ENCODE measurements at places on chromosomes 7 and 10.

DNA sequence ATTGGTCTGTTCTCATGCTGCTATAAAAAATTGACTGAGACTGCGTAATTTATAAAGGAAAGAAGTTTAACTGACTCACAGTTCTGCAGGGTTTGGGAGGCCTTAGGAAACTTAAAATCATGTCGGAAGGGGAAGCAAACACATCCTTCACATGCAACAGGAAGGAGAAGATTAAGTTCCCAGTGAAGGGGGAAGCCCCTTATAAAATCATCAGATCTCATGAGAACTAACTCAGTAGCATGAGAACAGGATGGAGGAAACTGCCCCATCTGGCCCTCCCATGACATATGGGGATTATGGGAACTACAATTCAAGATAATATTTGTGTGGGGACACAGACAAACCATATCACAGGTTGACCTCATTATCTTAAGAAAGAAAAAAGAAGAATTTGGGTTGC lies 134.5 kb downstream of the PPP1R3A start:
- no peak for DNase-seq

DNA sequence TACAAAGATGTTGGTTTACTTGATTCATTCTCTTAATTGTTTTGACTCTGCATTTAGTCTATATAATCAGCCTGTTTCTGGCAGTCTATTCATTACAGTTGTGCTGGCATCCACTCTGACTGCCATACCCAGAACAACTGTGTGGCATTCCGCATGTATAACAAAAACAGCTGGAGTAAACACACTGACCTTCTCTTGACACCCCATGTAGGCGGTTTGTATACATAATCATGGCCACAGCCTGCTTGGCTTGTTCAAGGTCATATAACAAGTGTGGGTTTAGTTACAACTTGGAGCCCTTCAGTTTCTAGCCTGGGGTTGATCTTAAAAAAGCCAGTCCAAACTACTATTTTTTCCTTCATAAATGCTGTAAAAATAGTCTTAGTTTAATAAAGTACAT lies 70.9 kb downstream of the MBL2 start:
- no peak for DNase-seq

- no peak for DNase-seq
These were observed 2.6 kb downstream of the HYCC1 start for GRCh38 chr7:23011222-23011924.

DNA sequence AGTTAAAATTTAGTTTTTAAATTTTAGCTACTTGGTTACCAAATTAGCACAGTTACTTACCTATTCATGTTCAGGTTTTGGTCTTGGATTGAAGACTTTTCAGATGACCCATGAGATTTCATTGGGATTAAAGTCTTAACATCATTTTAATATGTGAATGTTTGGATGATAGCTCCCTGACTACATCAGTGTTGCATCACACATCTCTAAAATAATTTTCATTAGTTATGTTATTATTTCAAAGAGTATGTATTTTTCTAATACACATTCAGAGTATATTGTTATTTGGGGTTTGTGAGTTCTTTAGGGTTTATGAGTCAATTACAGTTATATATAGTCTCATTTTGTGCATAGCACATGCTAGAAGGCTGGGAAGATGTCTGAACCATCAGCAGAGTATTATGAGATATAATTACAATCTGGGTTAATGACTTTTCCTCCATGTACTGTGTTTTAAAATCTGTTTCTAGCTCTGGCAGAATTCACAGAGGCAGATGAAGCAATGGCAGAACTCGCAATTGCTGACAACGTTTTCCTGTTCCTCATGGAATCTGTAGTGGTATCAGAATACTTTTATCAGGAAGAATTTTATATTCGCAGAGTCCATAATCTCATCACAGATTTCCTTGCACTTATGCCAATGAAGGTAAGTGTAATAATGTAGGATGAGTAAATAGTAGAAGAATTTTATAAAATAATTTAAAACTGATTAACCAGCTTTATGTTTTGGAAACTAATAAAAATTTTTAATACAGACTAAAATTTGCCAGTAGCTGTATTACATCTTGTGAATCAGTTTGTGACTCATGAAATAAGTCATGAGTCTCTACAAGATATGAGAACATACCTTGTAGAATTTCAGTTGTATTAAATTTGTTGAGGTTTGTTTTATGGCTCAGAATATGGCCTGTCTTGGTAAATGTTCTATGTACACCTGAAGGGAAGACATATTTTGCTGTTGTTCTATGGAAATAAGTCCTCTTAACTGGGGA lies 26.9 kb downstream of the NUP205 start:
- no peak for DNase-seq

GRCh38 chr7:102897856-102898531 lies 14.8 kb upstream of the LRRC17 start:
- DNase-seq: no peak

GRCh38 chr7:8143151-8143874 lies 118.7 kb downstream of the ICA1 start:
- no peak for DNase-seq

- no peak for DNase-seq
These were observed 24.5 kb upstream of the WAC start for GRCh38 chr10:28508304-28508925.

DNA sequence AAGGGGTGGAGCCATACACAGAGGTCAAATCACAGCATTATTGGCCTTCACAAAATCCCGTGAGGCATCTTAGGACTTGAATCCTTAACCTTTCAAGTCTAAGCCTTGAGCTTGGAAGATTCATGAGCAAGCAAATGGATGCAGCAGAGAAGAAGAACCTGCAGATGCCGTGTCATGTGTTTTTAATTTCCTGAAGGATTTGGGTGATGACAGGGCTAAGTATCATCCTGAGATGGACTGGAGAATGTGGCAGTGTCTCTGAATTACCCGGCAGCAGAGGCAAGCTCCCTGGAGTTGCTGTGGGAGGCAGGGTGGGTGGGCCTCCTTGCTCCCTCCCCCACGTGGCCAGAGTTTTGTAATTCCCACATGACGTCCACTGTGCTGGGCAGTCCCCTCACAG lies 50.8 kb downstream of the GCC1 start:
- no peak for DNase-seq

DNA sequence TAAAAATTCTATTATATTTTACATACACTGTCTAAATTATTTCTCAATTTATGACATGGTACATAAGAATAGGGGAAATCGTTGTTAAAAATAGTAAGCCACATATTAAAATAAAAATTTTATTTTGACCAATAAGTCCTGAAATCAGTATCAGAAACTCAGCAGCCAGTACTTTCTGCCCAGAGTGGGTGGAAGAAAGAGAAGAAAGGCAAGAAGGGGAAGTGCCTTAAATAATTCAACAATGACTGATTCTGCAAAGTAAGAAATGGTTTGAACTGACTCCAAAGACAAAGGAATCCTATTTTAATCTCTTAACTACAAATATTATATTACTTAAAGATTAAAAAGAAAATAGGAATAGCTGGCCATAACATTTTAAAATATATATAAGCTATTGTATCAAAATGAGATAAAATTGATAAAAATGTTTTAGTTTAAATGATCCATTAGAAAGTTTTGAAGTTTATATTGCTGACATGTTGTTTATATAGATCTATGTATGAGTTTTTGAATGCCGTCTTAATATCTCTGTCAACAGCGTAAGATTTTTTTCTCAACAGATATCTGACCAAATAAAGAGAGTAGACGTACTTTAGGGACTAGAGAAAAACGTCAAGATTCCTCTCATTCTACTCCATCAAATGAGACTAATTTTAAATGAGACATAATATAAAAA lies 30.2 kb upstream of the NRCAM start:
- no peak for DNase-seq

GRCh38 chr7:77799078-77799964 lies 748 bp downstream of the PHTF2 start:
- DNase-seq: no peak

DNA sequence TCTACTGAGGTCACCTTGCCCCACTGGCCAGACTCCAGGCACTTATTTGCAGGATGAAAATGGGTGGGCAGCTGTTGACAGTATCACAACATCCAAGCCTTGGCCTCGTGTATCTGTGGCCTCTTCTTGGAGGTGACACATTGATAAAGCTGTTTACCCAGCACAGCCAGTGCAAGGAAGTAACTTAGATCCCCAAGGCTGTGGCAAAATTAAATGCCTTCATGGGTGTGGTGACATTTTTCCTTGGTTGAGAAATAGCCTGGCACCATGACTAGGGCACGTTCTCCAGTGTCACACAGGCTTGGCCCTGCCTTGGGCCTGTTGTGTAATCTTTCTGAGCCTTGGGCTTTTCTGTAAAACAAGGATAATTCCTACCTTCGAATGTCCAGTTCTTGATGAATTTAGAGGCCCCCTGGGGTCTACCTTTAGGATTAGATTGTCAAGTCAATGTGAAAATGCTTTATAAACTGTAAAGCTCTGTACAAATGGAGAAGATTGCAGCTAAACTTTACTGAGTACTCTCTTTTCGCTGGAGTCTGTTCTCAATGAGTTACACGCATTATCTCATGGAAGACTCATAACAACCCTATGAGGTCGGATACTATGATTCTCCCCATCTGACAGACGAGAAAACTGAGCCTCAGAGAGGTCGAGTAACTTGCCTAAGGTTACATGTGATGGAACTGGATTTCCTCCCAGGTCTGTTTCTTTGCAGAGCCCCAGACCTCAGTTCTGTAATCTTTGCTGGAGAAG lies 46.7 kb upstream of the LOXL4 start:
- DNase-seq: no peak

- no peak for DNase-seq
These were observed 10.0 kb downstream of the SFTPD start for GRCh38 chr10:79938728-79939406.

DNA sequence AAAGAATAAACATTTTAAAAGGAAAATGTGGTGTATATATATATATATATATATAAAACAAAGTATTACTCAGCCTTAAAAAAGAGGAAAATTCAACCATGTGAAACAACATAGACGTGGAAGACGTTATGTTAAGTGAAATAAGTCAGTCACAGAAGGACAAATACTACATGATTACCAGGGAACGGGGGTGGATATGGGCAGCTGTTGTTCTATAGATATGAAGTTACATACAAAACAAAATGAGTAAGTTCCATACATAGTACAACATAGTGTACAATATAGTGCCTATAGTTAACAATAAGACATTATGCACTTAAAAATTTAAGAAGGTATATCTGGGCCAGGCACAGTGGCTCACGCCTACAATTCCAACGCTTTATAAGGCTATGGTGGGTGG lies 48.8 kb downstream of the SGMS1 start:
- no peak for DNase-seq

DNA sequence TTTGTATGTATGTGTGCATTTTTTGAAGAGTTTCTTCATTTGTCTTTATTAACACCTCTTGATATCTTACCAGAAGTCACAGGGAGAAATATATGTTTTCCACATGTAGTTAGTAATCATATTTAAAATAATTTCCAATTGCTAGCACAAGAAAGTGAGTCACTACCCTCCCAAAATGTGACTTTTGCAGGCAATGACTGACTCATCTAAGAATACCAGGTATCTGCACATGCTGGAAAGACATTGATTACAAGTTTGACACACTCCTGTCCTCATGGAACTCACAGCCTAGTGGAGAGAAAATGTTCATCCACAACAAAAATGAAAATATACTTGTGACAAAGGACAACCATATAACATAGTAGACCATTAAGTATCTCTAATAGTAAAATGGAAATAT lies 82.9 kb downstream of the SEMA3D start:
- DNase-seq: no peak

- DNase-seq: no peak
These were observed 371.6 kb downstream of the SH2D4B start for GRCh38 chr10:80909254-80909653.

- no peak for DNase-seq
These were observed at the start of gene TNS3 for GRCh38 chr7:47581804-47582763. TSS of gene TNS3 (minus strand) at chr7:47582111. CDS start at chr7:47439636, 142,475 bp downstream.

- no peak for DNase-seq
These were observed 93.6 kb upstream of the PPIF start for GRCh38 chr10:79253704-79254103.

DNA sequence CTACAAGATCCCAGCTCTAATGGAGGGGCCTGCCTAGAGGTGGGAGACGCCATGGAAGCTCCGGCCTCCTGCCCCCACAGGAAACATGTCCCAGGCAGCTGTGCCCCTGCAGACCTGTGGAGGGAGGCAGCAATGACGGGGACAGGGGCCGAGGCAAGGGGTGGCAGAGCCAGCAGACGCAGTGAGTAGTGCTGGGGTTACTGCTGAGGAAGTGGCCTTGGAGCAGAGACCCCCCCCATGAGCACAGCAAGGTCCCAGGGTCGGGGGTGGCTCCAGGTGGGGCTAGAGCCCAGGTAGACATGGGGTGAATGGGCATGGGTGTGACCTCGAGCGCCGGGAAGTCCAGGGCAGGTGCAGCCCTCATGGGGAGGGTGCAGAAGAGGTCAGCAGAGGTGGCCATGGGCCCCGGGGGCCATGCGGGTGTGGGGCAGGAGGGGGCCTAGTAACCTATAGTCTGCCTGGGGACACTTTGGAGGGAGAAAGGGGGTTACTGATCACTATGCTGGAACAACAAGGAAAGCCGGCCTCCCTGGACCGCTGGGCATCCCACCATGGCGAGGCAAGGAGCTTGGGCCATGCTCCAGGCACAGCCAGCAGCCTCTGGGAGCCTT lies 45.5 kb downstream of the JAKMIP3 start:
- DNase-seq: no peak

- no peak for DNase-seq
These were observed 23.1 kb upstream of the PIK3CG start for GRCh38 chr7:106841896-106842390.

DNA sequence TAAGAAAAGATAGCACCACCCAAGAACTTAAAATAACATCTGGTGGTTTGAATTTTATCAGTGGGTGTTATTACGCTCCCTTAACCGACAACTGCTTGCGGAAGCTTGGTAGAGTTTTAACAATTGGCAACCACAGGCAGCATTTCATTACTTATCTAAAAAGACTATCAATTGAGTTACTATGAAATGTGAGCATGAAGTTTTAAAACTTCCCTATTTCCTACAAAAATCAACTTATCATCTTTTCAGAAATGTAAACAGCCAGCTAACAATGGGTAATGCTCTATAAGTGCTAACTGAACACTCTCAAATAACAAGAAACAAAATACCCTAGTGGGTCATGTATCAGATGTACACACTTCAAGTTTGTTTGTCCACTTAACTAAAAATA lies 68.8 kb downstream of the OSBPL3 start:
- DNase-seq: no peak

- DNase-seq: no peak
These were observed 107.0 kb upstream of the ZNF716 start for GRCh38 chr7:57342954-57343353.

- no peak for DNase-seq
These were observed 230.3 kb upstream of the PRSS58 start for GRCh38 chr7:142488036-142488633.

DNA sequence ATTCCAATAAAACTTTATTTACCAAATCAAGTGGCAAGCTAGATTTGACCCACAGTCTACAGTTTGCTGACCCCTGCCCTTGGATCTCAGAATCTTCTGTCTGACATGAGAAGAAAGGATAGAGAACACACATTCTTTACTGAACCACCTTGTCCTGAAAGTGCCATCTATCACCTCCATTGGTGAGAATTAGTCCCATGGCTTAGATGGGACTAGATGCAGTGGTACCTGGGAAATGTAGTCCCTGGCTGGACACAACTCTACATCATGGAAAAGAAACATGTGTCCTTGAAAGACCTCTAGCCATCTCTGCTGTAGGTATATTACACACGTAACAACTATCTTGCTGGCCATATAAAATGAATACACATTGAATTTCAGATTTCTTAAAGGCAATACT lies 336.2 kb downstream of the LHFPL3 start:
- no peak for DNase-seq

- no peak for DNase-seq
These were observed 204.6 kb downstream of the GRID1 start for GRCh38 chr10:86162036-86162435.

All from effector CD8-positive, alpha-beta T cell (primary cell).